NCI-H460 (cell line): ENCODE measurements at places on chromosomes 4 and X.

DNA sequence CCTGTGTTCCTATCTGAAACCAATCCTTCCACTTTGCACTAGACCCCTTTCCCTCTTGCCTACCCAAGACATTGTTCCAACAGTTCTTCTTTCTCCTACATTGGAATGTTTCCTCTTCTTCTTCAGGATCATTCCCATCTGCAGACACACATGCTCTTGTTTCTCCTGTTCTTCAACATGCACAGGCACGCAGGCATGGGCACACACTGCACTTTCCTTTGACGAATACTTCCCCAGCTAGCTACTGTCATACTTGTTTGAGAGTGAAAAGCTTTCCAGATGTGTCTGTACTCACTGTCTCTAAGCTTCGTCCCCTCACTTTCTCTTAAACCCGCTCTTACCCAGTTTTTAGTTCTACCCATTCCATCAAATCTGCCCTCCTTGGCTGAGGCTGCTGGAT lies 31.8 kb upstream of the ERVMER34-1 start:
- no peak for DNase-seq

DNA sequence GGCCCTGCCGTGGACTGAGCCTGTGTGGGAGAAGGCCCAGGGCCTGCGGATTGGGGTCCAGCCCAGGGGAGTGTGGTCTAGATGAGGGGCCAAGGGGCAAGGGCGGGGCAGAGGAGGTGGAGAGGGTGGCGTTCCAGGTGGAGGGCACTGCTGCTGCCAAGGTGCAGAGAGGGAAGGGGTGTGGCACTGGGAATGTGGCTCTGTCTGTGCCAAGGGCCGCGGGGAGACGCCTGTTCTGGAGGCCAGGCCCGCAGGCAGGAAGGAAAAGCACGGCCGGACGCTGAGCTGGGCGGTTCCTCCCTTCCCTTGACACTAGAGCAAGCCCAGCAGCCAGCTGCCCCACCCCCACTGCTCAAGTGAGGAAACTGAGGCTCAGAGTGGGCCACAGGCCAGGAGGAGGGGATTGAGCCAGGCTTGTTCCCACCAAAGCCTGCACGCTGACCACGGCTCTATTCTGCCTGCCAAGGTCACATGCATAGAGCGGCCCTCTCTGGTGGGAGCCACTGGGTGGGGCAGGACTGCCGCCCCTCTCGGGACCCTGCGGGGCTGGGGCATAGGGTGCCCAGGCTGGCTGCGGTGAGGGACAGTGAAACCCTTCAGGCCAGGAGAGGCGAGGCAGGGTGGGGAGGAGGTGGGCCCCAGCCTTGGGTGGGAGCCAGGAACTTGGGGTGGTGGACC lies 13.0 kb downstream of the SH3BP2 start:
- DNase-seq = no peak

DNA sequence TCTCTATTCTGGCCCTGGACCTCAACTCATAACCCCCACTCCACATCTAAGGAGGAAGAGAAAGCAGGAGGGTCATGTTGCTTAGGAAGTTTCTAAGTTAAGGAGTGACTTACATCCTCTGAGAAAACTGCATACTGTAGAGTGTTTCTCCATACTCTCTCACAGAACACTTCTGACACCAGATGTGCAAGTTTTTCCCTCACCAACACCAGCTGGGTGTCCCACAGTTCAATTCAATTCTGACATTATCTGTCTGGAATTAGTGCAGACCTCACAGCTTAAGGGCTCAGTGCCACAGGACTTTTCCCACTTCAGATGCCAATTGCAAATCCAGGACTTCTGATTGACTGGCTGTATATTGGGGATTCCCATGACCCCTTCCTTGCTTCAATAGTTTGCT lies 89.0 kb upstream of the SFRP2 start:
- DNase-seq = no peak

GRCh38 chr4:153409924-153410501 lies 56.1 kb upstream of the TMEM131L start:
- no peak for DNase-seq

GRCh38 chr4:174016251-174016650 lies 267.2 kb downstream of the FBXO8 start:
- DNase-seq = no peak

DNA sequence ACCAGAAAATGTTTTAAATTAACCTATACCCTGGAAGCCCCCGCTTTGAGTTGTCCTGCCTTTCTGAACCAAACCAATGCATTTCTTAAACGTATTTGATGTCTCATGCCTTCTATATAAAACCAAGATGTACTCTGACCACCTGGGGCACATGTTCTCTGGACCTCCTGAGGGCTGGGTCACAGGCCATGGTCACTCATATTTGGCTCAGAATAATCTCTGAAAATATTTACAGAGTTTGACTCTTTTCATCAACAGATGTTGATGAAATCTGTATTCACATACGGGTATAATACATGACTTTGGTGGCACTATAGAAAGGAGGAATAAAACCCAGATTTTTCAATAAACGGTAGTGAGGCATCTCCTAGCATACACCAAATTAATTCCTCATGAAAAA lies 55.7 kb downstream of the STAP1 start:
- DNase-seq = no peak

DNA sequence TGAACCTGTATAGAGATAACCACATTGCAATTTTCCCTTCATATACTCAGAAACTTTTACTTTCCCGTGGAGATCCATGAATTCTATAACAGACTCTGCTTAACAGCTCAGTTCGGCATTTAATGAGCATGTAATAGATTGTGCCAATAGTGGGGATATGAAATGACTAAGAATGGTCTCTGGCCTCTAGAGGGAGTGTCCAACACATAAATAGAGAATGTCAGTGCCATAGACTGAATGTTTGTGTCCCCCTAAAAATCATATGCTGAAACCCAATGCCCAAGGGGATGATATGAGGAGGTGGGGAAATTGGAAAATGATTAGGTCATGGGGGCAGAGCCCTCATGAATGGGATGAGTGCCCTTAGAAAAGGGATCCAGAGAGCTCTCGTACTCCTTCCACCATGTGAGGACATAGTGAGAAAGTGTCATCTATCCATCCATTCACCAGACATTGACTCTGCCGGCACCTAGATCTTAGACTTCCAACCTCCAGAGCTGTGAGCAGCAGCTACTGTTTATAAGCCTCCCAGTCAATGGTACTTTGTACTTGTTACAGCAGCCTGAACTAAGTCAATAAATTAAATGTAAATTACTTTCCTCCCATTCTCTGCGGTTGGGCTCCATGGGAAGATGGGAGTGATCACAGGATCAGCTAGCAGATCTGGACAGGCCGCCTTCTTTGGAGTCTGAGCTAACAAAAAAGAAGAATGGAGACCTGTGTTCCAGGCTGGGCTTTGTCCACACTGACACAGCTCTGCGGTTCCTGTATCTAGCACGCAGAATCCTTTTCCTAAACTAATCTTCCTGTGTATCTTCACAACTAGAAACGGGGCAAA lies 28.1 kb upstream of the HPSE start:
- DNase-seq = peak; percentile 23

GRCh38 chrX:120726294-120726693 lies 96.4 kb upstream of the C1GALT1C1 start:
- no peak for DNase-seq

GRCh38 chrX:15128861-15129260 lies 141.0 kb downstream of the ASB9 start:
- DNase-seq = no peak

- DNase-seq = peak; percentile 52
Measured at GRCh38 chr4:177339477-177340374, 30.1 kb downstream of the NEIL3 start.

DNA sequence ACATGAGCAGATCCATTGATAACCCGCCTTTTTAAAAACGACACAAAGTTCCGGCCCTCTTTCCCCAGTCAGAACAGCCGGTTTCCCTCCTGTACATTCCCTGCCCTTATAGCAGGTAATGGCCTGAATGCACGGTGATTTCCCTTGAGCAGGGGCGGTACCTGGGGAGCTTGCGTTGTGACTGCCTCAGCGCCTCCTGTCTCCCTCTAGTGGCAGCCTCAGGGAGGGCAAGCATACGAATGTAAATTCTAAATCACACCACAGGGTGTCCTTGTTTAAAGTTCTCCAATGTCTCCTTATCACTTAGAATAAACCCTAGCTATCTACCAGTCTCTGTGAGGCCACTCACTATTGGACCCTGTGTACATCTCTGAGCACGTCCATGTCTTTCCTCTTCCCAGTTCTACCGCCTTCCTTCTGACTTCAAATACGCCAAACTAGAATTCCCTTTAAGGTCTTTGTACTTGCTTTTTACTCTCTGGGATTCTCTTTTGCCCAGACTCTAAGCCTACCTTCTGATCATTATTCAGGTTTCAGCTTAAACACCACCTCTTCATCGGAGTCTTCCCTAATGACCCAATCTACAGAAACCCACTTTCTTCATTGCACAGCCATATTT lies 18.4 kb upstream of the LDB2 start:
- peak; percentile 14 for DNase-seq

DNA sequence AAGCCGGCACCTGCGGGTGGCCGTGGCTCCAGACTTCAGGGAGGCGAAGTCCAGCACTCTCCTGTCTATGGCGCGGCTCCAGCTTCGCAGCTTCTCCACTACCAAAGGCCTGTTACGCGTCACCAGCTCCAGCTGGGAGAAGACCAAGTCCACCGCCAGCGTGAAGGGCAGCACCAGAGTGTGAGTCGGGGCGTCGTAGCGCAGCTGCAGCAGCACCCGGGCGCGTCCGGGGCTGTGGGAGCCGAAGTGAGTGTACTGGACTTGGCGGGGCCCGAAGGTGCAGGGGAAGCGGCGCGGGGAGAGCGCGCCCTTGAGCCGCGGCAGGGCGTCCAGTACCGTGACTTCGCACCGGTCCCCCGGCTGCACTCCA lies 444 bp downstream of the FREM3 start:
- no peak for DNase-seq

DNA sequence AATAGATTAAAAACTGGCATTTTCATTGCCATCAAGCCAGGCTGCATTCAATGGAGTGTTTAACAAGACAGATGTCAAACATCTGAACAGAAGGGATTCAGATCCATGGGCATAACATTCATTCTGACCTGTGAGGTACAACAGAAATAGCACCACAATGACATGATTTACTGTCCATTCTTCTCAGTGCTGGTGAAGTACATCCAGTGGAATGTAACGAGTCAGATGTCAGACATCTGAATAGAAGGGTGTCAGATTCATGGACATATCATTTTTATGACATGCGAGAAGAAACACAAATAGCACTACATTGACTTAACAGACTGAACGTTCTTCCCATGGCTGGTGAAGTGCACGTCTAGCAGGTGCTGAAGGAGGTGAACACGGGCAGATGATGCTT lies 186.4 kb downstream of the PPP4R3C start:
- no peak for DNase-seq

GRCh38 chrX:38150993-38151392 lies 69.7 kb downstream of the SRPX start:
- no peak for DNase-seq

DNA sequence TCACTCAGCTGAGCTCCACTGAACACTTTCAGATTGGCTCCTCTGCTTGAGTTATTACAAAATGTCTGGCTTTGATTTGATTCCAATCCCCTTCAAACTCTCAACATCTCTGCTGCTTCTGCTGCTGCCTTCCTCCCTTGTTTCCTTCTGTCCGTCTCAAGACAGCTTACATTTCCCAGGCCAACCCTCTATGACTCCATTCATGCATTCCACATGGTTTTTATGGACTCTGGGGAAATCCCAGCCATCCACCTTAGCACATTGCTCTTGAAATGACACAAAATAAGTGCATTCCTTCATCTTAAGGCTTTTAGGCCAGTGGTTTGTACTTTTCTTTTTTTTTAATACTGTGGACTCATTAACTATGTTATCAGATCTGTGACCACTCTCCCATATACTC lies 68.5 kb upstream of the TMEM164 start:
- no peak for DNase-seq

- DNase-seq = peak; percentile 38
Measured at GRCh38 chrX:7996414-7996813, 69.2 kb upstream of the PNPLA4 start.
